ENCODE measurements at places on chromosomes 2 and 18. TPM values are rescaled to one million over a fixed set of nuclear protein-coding genes. Genes with fewer than 3 reads are reported as not detected.

The CXCR2 gene
- not detected for total RNA-seq

The MERTK gene
- 3.1 TPM for total RNA-seq

The AGPS gene
- 41.5 TPM for total RNA-seq

- no peak for DNase-seq
Measured at GRCh38 chr2:887639-888038, 63.0 kb upstream of the SNTG2 start.

DNA sequence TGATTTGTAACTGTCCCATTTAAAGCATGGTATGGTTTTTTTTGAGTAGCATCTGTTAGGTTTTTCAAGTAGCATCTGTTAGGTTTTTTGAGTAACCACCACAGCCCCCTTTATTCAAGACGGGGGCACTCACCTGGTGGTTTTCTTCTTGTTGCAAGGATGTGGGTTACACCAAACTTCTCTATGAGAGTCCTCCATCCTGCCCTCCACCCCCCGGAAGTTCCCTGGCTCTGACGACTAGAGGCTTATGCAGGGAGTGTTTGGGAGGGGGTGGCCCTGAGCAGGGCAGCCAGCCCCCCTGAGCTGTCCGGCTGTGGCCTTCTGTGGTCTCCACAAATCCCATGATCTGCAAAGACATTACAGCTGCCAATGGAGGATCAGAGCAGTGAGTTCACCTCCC, 39.3 kb downstream of the MTCL1 start:
- no peak for DNase-seq

GRCh38 chr18:45110577-45111501, 430.2 kb downstream of the SETBP1 start:
- no peak for DNase-seq

DNA sequence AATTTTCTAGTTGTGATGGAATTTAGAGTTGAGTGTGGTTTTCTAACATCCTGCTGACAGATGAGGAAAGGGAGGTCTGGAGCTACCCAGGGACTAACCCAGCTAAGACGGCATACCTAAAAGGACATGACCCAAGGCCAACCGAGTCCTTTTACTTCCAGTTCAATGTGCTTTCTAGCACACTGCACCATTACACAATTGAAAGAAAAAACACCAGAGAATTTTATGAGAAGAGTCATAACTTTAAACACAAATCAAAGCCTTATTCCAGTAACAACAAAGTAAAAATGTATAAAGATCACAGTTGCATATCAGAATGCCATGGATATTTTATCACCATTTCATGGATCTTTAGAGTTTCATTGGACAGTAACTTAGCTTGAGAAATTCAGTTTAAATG, 480.3 kb downstream of the MEIS1 start:
- DNase-seq: no peak

GRCh38 chr18:55780586-55781071, 192.6 kb upstream of the TCF4 start:
- DNase-seq: no peak

GRCh38 chr2:217421834-217422233, 562.0 kb upstream of the TNP1 start:
- no peak for DNase-seq

DNA sequence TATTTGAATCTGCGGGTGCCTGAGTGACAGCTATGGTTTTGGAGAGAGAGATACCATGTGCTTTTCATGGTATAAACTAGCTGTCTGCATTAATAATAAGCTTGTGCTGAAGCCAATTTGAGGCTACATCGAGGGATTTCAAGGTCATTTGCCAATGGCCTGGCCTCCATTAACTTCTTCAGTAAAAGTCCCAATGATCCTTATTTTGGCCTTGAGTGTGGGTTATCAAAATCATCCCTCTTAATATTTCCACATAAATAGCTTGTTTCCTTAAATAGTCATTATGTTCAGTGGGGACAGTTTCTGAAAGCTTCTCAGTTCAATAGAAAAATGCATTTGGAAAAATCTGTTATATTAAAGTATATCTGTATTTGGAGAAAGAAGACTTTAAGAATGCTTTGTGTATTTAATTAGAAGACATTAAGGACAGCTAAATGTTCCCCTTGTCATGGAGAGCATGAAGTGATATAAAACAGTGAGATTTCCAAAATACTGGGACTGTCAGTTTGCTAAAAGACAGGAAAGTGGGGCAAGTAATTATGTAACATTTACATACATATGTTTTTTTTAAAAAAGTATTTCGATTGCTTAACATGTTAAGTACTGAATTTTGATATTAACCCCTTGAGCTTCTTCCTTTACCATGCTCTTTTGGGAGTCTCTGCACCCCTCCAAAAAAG, 355.5 kb upstream of the ZEB2 start:
- no peak for DNase-seq

GRCh38 chr2:33197198-33197938, 250.6 kb downstream of the LTBP1 start:
- DNase-seq: no peak

GRCh38 chr2:241991299-241991698, 121.8 kb downstream of the RTP5 start:
- no peak for DNase-seq

- DNase-seq: no peak
Measured at GRCh38 chr2:47868611-47869352, 37.5 kb downstream of the FBXO11 start.

- no peak for DNase-seq
Measured at GRCh38 chr18:5476961-5477800, 66.6 kb downstream of the EPB41L3 start.

- DNase-seq: no peak
Measured at GRCh38 chr2:118122594-118123281, 34.5 kb downstream of the INSIG2 start.
